PC-9 (cell line): ENCODE measurements at places on chromosomes 5 and 9. TPM values are rescaled to one million over a fixed set of nuclear protein-coding genes. Genes with fewer than 3 reads are reported as not detected.

- H3K36me3 ChIP-seq, result no peaks in the 10 kb centered on the region
- H3K4me1 ChIP-seq, result no peaks in the 10 kb centered on the region
- H3K27ac ChIP-seq, result no peak overlapping the region
- H3K4me3 ChIP-seq, result no peak overlapping the region
- peak; percentile 40 for DNase-seq
- H3K27me3 ChIP-seq, result no peaks in the 10 kb centered on the region
Measured at GRCh38 chr5:59174248-59174844, 591.5 kb downstream of the RAB3C start.

PRDM9 gene
- not detected in 2 replicates for total RNA-seq

GRCh38 chr9:92685022-92685421 lies 15.1 kb upstream of the IPPK start:
- no peak overlapping the region for H3K4me3 ChIP-seq
- DNase-seq, result no peak
- H3K36me3 ChIP-seq, result no peaks in the 10 kb centered on the region
- no peaks in the 10 kb centered on the region for H3K27me3 ChIP-seq
- no peaks in the 10 kb centered on the region for H3K4me1 ChIP-seq
- H3K27ac ChIP-seq, result no peak overlapping the region

DNA sequence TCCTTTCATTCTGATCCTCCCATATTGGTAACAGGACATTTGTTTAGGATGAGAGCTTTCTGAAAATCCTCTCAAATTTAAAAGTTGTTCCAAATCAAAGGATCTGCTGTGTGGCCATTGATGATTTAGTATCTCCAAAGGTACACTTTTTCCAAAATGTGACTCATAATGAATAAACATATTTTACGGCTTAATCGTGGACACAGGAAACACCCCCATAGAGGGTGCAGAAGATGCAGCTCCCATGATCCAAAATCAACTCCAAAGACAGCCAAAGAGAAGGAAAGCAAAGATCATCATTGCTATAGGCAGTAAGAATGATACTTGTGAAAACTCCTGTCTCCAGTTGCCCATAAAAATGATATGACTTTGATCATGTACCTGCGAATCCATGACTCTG lies 239.7 kb downstream of the PIK3R1 start:
- no peak overlapping the region for H3K27ac ChIP-seq
- no peaks in the 10 kb centered on the region for H3K36me3 ChIP-seq
- H3K27me3 ChIP-seq, result no peaks in the 10 kb centered on the region
- no peak for DNase-seq
- H3K4me1 ChIP-seq, result peaks cover 66% of the 10 kb centered on the region

PLCXD3 gene
- total RNA-seq, result 0.11 and 0.18 TPM in 2 replicates

- no peaks in the 10 kb centered on the region for H3K36me3 ChIP-seq
- no peaks in the 10 kb centered on the region for H3K4me1 ChIP-seq
- no peak overlapping the region for H3K4me3 ChIP-seq
- no peak for DNase-seq
- H3K27ac ChIP-seq, result no peak overlapping the region
Measured at GRCh38 chr5:88298425-88298824, 29.8 kb upstream of the TMEM161B start.

FRMD3 gene
- total RNA-seq, result 1.4 and 1.9 TPM in 2 replicates

ZFR gene
- 51.8 and 69.2 TPM in 2 replicates for total RNA-seq

- no peak overlapping the region for H3K27ac ChIP-seq
- H3K36me3 ChIP-seq, result no peaks in the 10 kb centered on the region
- no peak overlapping the region for H3K4me3 ChIP-seq
- H3K27me3 ChIP-seq, result no peaks in the 10 kb centered on the region
- no peak for DNase-seq
Measured at GRCh38 chr5:103532086-103532734, 30.4 kb downstream of the NUDT12 start.

CCDC192 gene
- not detected in 2 replicates for total RNA-seq

DNA sequence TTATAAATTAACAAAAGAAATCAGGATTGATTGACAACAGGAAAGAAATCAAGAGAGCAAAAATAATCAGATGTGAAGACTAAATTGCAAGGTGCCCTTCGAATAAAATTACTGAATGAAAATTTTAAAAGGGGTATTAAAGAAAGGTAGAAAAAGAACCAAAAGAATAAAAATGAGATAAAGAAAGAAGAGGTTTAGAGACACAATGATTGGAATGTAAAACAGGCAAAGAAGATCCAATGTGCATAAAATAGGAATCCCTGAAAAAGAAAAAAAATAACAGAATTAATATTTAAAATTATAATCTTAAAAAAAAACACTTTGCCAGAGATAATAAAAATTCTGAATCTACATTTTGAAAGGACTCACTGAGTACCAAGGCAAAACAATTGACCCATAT lies 73.0 kb downstream of the AP3B1 start:
- H3K4me3 ChIP-seq, result no peak overlapping the region
- H3K27ac ChIP-seq, result no peak overlapping the region
- DNase-seq, result no peak
- H3K36me3 ChIP-seq, result peaks cover 14% of the 10 kb centered on the region; the same call in 1 of the 2 replicates
- H3K4me1 ChIP-seq, result no peaks in the 10 kb centered on the region

GRCh38 chr9:3367185-3367584 lies 158.6 kb downstream of the RFX3 start:
- H3K27ac ChIP-seq, result no peak overlapping the region
- H3K4me3 ChIP-seq, result no peak overlapping the region
- no peaks in the 10 kb centered on the region for H3K4me1 ChIP-seq
- no peak for DNase-seq
- no peaks in the 10 kb centered on the region for H3K36me3 ChIP-seq

GRCh38 chr9:4980086-4980727 lies 4.9 kb upstream of the JAK2 start:
- no peaks in the 10 kb centered on the region for H3K36me3 ChIP-seq
- H3K27me3 ChIP-seq, result no peaks in the 10 kb centered on the region

- no peaks in the 10 kb centered on the region for H3K36me3 ChIP-seq
- DNase-seq, result no peak
- H3K27me3 ChIP-seq, result no peaks in the 10 kb centered on the region
Measured at GRCh38 chr9:124205686-124206352, 51.9 kb upstream of the NEK6 start.

- H3K27me3 ChIP-seq, result no peaks in the 10 kb centered on the region
- peak overlapping the region; percentile 52 for H3K27ac ChIP-seq
Measured at GRCh38 chr9:38682713-38683112, 37.2 kb downstream of the FAM240B start.
